HEK293T (cell line): ENCODE measurements at places on chromosomes 12 and 14.

GRCh38 chr12:68474467-68475204 lies 136.1 kb upstream of the RAP1B start:
- no peak for DNase-seq

- peak; percentile 66 for DNase-seq
Observed at GRCh38 chr12:48817873-48818830, at the start of gene CACNB3. Gene CACNB3 (plus strand): TSS chr12:48818496. CDS start chr12:48818930, 434 bp downstream.

DNA sequence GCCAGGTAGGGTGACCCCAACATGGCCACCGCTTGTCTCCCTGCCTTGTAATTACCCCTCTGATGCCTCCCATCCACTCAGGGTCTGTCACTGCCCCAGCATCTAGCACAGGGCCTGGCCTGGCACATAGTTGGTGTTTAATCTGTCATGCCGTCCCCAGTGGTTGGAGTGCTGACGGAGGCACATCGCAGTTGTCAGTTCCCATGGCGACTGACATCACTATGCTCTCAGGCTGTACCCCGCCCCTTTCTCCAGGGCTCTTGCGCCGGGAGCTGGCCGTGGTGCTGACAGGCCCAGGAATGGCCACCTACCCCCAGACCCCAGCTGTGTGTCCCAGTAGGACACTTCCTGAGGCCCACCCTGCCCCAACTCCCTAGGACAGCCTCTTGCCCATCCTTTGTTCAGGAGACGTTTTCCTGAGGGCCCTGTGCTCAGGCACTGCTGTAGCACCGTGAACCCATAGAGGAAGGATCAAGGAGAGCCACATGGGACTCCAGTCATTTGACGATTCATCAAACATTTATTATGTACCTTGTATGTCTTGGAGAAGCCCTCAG lies 23.0 kb downstream of the FAM222A start:
- peak; percentile 24 for DNase-seq

GRCh38 chr14:51738754-51739153 lies 87.0 kb downstream of the FRMD6 start:
- peak; percentile 59 for DNase-seq

DNA sequence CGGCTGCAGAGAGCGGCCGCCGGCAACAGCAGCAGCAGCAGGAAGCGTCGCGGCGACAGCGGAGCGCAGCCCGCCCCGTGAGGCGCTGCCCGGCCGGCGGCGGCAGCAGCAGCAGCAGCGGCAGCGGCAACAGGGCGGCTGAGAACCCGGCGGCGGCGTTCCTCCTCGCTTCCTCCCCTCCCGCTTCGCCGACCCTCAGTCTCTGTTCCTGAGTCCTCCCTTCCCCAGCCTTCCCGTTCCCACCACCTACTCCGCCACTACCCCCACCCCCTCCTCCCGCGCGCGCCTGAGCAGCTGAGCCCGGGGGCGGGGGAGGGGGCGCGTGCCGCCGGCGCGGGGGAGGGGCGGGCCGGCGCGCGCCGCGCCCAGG lies 310 bp downstream of the BICDL1 start:
- peak; percentile 62 for DNase-seq

- no peak for DNase-seq
Observed at GRCh38 chr12:104772336-104772735, 185.8 kb downstream of the SLC41A2 start.

- peak; percentile 88 for DNase-seq
Observed at GRCh38 chr12:3135522-3136461, 58.6 kb downstream of the TSPAN9 start.

DNA sequence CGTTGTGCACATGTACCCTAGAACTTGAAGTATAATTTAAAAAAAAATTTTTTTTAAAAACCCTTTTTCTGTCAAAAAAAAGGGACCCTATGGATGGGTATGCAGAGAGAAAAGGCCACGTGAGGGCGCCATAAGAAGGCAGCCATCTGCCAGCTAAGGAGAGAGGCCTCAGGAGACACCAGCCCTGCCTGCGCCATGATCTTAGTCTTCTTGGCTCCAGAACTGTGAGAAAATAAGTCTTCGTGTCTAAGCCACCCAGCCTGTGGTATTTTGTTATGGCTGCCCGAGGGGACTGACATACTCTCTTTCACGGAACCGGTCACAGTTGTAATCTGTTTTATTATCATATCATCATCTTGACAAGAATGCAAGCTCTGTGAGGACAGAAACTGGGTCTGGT lies 174.8 kb downstream of the EFCAB11 start:
- DNase-seq = no peak

DNA sequence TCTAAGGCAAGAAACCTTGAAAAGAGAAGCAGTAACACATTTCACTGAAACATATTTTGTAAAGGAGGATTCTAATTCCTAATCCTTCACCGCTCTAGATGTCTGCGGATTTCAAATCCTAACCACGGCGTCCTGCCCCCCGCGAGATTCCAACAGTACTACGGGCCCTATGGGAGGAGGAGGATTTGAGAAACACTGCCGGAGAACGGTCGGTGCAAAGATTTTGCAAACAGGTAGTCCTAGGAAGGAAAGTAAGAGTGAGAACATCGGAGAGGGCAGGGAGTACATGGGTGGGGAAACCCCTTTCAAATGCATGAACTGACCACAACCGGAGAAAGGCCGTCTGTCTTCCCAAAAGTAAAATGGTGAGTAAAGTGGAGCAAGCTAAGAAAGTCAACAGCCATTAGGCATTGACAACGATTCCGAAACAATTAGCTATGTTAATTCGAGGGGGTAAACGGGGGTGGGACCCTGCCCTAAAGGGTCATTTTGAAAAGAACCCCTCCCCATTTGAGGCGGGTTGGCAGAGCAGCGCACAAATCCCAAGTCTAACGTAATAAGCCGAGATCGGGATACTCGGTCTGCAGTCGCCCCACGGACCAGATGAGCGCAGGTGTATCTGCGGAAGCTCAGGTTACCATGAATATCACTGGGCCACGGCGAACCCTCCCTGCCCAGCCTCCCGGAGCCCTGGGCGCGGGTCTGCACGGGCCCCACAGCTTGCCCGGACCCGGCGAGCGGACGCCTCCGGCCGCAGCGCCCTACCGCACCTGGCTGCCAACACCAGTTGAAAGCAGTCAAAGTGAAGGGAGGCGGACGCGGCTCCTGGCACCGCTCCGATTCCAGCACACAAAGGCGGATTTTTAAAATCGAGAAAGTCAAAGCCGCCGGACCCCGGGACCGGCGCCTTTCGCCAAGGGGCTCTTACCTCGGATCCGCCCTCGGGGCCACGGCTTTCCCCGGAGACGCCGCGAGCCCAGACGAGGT lies 662 bp downstream of the EPS8 start:
- DNase-seq = peak; percentile 42

GRCh38 chr14:57848353-57848752 lies 17.5 kb downstream of the SLC35F4 start:
- no peak for DNase-seq

- peak; percentile 76 for DNase-seq
Observed at GRCh38 chr12:56521590-56522371, at the start of gene RBMS2. Gene RBMS2 (plus strand): TSS chr12:56521820. CDS start chr12:56522024, 204 bp downstream.

DNA sequence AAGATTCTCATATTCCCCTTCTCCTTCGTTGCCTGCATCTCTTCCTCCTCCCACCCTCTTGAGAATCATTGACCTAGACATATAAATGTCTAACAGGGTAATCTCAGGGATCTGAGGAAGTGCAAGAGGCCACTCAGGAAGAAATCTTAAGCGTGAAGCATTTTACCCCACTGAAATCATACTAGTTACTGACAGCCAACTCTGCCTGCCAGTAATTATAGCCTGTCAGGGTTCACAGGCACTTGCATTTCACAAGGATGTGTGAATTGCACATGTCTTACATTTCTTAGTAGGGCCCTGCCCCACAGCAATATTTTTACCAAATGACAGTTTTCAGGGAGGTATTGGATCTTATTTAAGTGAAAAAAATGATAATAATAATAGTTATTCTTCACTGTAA lies 127.2 kb downstream of the SLC15A5 start:
- DNase-seq = no peak

GRCh38 chr14:89359477-89360222 lies 57.4 kb downstream of the FOXN3 start:
- DNase-seq = no peak

DNA sequence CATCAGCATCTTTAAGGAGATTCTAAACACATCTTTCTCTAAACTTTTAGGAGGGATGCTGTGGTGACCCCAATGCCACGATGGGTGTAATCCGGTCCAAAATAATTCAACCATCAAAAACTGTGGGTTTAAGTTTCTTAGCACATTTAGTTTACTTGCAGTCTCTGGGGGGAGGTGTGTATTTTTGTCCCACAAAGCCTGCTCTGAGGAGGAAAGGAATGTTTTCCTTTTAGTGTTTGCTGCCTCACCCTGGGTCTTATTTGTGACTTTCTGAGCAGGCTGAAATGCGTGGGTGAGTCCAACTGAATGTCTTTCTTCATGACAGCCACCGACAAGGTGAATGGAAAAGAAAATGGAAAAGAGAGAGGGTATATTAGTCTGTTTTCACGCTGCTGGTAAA lies 1324.7 kb downstream of the AACS start:
- no peak for DNase-seq

DNA sequence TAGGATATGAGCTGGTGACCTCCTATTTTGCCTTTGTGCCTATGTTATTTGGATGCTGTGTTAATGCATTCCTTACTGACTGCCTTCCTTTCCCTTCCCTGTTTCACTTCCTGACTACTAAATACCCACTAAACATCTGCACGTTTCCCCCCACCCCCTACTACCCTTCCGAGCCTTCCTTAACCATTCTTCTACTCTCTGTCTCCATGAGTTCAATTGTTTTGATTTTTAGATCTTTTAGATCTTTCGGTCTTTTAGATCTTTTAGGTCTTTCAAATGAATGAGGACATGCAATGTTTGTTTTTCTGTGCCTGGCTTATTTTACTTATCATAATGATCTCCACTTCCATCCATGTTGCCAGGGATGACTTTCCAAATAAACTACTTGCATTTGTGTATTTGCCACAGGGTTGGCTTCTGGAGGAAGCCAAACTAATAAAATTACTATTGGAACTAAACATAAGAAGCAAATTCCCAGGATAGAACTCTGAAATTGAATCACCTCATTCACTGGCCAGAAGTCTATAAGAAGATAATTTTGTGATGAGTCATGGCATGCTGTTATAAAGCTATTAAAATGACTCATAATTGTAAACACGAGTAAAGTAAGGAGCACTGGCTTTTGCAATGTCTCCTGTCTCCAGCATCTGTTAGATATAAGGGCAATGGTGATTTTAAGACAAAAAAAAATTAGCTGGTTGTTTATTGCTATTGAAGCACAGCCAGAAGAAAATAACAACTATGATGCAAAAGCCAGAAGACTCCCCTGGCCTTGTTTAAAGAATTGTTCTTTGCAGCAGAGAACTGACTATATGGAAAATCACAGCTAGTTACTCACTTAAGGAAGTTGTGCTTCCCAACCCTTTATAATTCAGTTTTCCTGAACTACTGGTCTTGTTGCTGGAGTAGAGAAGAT lies 586.3 kb downstream of the LRFN5 start:
- no peak for DNase-seq

DNA sequence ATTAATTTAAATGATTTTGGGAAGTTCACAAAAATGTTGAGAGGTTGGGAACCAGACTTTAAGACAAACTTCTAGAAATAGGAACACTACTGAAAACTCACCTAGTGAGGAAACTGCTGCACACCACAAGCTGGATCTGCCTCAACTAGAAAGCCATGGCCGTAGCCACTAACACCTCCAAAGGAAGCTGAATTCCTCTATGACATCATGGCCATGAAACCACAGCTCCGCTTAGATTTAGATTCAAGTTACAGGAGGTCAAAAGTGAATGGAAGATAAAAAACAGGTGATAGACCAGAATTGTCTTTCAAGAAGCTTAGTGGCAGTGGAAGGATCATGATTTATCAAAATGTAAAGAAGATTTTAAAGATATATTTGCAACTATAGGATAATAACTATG lies 208.8 kb upstream of the ALG10 start:
- no peak for DNase-seq

- no peak for DNase-seq
Observed at GRCh38 chr14:74836251-74836960, 39.5 kb downstream of the PROX2 start.

GRCh38 chr14:106417224-106418049 lies 891.1 kb downstream of the TMEM121 start:
- peak; percentile 26 for DNase-seq

DNA sequence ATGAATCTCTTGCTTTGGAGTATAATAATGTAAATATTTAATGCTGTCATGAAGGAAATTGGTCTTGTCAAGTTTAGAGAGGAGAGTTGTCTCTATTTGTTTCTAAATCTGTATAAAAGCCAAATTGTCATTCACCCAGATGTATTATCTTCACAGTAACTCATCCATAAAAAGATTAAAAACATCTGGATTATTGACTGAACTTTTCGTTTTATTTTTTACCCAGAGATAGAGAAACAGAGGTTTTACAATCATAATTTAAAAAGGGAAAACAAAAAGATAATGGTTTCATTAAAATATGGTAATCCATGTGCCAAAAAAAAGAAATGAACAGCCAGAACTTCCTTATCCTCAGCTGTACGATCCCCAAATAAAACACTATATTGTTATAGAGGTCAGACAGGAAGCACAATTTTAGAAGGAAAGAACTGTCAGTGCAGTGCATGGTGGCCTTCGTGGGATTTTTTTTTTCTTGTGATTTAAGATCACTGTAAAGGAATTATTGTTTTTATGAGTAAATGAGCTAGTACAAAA lies 125.9 kb downstream of the ACSS3 start:
- DNase-seq = no peak

GRCh38 chr14:103994535-103995184 lies 52.3 kb upstream of the RD3L start:
- no peak for DNase-seq

DNA sequence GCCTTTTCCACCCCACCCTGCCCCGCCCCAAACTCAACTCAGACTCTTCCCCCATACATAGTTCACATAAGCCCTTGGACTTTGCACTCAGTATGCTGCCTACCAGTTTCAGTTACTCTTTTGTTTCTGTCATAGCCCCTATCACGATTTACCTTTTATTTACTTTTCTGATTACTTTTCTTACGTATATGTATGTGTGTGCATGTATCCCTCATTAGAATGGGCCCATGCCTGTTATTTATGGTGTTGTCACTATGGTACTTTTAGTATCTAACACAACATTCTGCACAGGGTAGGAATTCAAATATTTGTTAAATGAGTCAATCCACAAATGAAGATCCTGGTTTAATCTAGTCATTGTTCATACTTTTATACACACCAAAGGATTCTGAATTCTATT lies 16.5 kb upstream of the LUM start:
- DNase-seq = no peak

DNA sequence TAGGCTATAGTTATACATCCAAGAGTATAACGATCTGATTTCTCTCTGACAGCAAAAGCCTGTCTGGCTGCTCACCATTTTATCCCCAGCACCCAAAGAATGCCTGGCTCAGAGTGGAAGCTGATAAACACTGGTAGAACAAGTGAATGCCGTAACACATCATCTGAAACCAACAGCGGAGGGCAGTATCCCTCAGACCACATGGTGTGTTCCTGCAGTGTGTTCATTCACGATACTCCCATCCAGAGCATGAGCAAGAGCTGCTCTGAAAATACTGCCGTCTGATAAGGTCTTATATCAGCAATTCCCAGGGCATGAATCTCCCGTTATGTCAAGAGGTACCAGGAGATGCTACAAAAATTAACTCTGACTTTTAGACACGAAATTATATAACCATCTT lies 95.9 kb downstream of the TTC7B start:
- no peak for DNase-seq

- no peak for DNase-seq
Observed at GRCh38 chr14:36524220-36524837, 4.3 kb upstream of the NKX2-1 start.
